ENCODE measurements at places on chromosomes 11 and 22.

DNA sequence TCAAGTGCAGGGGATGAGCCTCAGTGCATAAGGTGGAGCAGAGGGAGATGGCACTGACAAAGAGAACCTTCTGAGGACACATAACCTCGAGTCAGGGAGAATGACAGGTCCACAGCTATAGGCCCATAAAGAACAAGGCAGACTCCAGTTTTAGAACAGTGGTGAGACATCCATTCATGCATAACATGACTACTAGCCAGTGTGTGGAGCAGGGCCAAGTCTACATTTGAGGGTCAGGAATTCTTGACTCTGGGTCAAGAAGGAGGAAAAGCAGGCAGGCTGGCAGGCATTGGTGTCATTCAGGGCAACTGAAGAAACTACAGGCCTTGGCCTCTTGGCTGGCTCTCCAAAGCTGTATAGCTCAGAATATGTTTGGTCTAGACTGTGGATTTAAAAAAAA, 54.9 kb downstream of the MTNR1B start:
- DNase-seq = no peak

GRCh38 chr11:45457649-45458048, 171.5 kb upstream of the SYT13 start:
- no peak for DNase-seq

DNA sequence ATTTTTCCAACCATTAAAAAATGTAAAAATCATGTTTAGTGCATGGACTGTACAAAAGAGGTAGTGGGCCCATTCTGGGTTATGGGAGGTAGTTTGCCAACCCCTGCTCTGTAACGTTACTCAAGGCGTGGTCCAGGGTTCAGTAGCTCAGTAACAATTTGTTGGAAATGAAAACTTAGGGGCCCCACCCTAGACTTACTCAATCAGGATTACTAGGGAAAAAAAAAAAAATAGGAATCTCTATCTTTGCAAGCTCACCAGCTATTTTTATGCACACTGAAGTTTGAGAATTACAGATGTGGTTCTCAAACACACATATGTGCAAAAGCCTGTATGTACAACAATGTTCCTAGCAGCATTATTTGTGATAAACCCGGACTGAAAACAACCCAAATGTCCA, 17.3 kb upstream of the LMO2 start:
- DNase-seq = no peak

DNA sequence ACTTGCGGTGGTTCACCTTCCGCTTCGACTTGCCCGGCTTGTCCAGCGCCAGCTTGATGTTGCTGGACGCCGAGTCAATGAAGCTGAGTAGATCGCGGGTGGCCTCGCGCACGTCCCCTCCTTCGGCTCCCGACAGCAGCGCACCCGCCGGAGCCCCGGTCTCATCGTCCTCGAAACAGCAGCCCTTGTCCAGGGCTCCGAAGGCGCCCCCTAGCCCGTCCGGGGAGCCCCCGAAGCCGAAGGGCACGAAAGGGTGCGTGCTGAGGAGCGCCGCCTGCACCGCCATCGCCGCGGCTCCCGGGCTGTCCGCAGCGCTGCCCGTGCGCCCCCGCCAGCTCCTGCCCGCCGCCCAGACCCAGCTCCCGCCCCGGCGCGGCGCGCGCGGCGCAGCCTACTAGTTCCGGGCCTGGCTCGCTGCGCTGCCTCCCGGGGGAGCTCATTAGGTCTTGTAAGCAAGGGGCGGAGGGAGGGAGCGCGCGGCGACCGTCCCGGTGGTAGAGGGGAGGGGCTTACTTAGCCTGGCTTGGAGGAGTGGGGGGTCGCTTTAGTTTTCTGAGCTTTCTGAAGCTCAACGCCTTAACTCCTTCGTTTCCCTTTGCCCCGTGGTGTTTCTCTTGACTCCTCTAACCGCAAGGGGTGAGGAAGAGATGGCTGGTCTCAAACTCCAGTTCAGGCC, at the start of gene FAM181B:
Gene FAM181B (minus strand): TSS at position 421 of the 676 bp plus-strand sequence. CDS start 135 bp downstream, at position 286.
- peak; percentile 55 for DNase-seq

GRCh38 chr11:68471360-68472340, 11.1 kb downstream of the PPP6R3 start:
- DNase-seq = no peak

GRCh38 chr11:105296806-105297205, 157.2 kb upstream of the CARD18 start:
- no peak for DNase-seq

DNA sequence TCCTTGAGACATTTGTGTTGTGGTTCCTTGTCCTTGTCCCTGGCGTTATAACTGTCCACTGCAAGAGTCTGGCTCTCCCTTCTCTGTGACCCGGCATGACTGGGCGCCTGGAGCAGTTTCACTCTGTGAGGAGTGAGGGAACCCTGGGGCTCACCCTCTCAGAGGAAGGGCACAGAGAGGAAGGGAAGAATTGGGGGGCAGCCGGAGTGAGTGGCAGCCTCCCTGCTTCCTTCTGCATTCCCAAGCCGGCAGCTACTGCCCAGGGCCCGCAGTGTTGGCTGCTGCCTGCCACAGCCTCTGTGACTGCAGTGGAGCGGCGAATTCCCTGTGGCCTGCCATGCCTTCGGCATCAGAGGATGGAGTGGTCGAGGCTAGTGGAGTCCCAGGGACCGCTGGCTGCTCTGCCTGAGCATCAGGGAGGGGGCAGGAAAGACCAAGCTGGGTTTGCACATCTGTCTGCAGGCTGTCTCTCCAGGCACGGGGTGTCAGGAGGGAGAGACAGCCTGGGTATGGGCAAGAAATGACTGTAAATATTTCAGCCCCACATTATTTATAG, 23.0 kb downstream of the MYBPC3 start:
- no peak for DNase-seq

GRCh38 chr11:66842501-66842895, 743 bp upstream of the RCE1 start:
- DNase-seq = no peak

- DNase-seq = no peak
These were observed 51.2 kb downstream of the CSTF3 start for GRCh38 chr11:33110083-33110482.

- DNase-seq = no peak
These were observed 85.1 kb upstream of the USP47 start for GRCh38 chr11:11756718-11757117.

DNA sequence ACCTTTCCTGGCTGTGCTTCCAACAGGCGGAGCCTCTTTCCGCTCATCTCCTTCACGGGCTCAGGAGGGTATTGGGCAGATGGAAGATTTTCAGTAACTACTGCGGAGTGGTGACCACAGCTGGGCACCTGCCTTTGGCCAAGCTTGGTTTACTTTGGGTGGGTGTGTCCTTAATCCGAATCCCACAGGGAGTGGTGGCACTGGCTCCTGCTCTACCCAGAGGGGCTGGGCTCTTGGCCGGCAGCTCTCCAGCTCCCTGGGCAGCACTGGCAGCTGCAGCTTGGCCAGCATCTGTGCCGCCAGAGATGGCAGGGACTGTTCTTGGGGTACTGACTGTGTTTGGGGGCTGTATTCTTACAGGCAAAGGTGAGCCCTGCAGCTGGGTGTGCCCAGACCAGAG, 29.8 kb downstream of the BID start:
- DNase-seq = no peak

- no peak for DNase-seq
These were observed 85.1 kb downstream of the DEPDC5 start for GRCh38 chr22:31838917-31839316.

DNA sequence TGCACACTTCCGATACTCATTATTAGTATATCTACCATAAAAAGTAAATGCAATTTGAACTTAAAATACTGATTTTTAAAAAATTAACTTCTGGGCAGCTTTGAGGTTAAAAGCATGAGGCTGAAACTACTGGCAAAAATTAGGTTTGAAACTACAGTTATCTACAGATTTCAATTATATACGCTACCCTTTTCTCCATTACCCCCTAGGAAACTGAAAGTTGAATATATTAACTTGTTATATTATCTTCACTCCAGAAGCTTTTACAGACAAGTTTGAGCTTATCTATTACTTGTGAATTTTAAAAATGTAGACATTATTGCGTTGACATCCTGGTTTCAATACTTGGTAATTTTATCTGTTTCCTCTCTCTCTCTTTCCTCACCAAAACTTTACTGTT, 96.7 kb upstream of the DDI1 start:
- no peak for DNase-seq

GRCh38 chr11:85939099-85940015, 84.2 kb downstream of the CCDC83 start:
- no peak for DNase-seq

GRCh38 chr11:111335549-111335948, 37.2 kb downstream of the POU2AF3 start:
- DNase-seq = no peak

- DNase-seq = no peak
These were observed 199.2 kb upstream of the POU2AF2 start for GRCh38 chr11:111046291-111046690.

GRCh38 chr11:16969010-16969999, 44.9 kb downstream of the PLEKHA7 start:
- no peak for DNase-seq

DNA sequence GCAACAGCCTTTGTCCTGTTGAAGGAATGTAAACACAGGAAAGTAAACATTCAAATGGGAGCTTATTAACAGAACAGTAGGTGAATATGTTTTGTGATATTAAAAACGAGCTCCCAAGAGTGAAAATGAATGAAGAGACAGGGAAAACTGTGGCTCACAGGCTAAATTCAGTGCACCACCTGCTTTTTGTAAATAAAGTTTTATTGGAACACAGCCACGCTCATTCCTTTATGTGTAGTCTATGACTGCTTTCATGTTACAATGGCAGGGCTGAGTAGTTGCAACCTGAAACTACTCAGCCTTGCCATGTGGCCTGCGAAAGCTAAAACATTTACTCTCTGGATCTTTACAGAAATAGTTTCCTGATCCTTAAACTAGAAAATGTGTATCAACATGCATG, 136.9 kb downstream of the MYO18B start:
- DNase-seq = no peak

DNA sequence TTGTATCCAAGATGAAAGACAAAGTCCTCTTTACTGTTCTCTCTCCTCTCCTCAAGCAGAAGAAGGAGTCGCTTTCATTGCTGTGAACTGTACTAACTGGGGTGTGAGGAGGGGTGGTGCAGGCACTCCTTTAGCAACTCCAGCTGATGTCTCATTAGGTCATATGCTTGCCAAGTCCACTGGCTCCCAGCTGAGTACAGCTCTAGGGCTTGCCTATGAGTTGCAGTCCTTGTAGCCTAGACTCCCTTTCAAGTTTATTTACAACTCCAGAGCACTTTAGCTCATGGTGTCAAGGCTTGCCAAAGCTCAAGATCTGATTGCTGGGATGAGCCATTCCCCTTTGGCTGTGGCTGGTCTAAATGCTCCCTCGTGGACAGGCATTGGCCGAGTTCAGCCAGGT, 55.1 kb upstream of the PDGFD start:
- no peak for DNase-seq

- no peak for DNase-seq
These were observed 3.6 kb downstream of the YDJC start for GRCh38 chr22:21626073-21626734.

GRCh38 chr11:94186342-94187203, 57.9 kb downstream of the PANX1 start:
- no peak for DNase-seq

GRCh38 chr11:19601235-19601634, 111.4 kb upstream of the NAV2 start:
- DNase-seq = no peak

DNA sequence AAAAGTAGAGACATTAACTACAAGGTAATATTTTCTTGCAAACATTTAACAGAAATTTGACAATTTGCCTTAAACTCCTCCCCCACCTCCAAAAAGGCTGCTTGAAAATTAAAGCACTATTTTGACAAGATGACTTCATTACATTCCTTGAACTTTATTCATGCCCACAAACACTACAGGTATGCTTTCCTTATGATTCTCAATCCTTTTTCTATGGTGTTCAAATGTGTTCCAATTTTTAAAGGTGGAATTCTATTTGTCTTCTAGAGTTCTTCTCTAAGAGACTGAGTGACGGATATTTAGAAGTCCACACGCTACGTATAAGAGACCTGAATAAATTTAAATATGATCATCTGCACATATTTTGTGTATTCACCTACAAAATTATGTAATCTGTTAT, 69.4 kb downstream of the MRTFA start:
- DNase-seq = no peak

DNA sequence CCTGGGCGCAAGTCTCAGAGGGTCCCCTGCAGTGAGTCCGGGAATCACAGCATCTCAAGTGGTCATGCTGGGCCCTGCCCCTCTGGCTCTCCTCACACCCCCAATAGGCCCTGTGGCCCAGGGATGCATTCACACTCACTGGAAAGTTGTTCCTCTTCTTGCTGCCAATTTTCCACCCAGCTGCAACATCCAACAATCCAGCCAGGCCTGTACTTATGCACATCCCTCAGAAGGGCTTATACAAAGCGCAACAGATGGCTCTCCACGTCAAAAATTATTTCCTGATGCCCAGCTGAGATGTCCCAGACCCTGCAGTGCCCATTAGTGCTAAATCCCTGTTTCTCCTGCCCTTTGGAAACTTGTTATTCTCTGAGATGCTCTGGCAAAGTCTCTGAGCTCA, 407.8 kb upstream of the NARS2 start:
- no peak for DNase-seq

DNA sequence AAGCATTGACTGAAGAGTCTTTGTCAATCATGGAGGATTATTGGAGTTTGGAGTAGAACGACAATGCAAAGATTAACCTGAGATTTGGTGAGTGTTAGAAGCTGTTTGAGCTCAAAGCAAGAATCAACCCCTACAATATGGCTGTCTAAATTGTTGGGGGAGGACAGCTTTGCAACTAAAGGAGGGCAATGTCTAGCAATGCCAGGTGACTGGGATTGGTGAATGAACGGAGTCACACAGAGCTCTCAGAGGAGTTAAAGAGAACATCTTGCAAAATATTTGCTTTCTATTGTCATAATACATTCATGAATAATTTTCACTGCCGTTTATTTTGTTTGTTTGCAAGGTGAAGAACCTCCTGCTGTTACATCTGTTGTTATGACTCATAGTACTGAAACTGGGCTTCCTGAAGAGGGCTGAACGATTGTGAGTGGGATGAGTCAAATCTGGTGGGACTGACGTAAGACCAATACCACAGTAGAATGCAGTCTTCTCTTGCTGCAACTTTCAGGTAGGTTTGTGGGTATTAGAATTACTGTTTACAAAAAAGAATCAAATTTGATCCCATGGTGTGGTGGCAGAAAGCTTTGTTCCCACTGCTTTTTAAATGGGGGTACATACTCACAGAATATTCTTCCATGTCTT, 281.9 kb downstream of the CADM1 start:
- peak; percentile 18 for DNase-seq

DNA sequence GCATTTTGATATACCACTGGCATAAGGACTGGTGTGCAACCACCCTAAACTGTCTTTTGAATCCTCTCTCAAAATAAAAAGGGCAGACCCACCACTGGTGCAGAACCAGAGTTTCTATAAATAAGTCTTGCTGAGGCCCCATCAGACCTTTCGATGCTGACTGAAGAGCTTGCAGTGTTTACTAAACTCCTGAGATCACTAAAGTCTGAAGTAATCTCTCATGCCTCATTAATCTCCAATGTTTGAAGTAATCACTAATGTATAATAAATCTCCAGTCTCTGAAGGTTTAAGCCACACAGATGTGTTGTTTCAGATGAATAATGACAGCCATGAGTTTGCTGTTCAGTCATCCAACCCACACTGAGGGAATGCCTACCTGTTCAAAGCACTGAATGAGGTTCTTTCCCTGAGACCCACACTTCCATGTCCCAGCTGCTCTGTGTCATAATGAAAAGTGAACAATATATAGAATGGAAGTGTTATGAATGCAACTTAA, 50.6 kb upstream of the DEUP1 start:
- no peak for DNase-seq

GRCh38 chr11:125171974-125172373, 7.4 kb downstream of the PKNOX2 start:
- DNase-seq = no peak

- DNase-seq = no peak
These were observed 117.4 kb upstream of the BID start for GRCh38 chr22:17891481-17892167.

Data from B cell (primary cell).